ENCODE measurements at places on chromosomes 3 and 15.
A peak's percentile ranks its signal among the peaks of the same experiment; 100 is the strongest.

GRCh38 chr3:61979638-61980037 is 393.7 kb downstream of the FEZF2 start:
- no peak for DNase-seq

DNA sequence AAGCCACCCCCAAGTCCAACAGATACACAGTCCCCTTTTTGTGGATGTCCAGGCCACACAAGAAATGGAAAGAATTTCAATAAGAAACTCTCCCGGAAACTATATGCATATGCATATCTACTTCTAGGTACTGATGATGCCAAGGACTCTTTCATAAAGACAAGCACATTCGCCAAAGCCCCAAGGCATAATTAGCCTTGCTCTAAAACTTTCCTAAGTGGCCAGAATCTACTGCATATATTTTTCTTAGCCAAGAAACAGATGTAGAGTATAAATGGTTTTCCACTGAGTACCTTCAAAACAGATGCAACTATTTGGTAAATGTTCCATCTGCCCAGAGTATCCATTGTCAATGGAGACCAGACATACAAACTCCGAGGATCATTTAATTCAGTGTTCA is 73.9 kb downstream of the MAGI1 start:
- DNase-seq = no peak

- no peak for DNase-seq
These were observed 11.3 kb downstream of the RBP1 start for GRCh38 chr3:139528281-139528680.

- no peak for DNase-seq
These were observed 7.5 kb downstream of the UBE2Q2 start for GRCh38 chr15:75850708-75851107.

DNA sequence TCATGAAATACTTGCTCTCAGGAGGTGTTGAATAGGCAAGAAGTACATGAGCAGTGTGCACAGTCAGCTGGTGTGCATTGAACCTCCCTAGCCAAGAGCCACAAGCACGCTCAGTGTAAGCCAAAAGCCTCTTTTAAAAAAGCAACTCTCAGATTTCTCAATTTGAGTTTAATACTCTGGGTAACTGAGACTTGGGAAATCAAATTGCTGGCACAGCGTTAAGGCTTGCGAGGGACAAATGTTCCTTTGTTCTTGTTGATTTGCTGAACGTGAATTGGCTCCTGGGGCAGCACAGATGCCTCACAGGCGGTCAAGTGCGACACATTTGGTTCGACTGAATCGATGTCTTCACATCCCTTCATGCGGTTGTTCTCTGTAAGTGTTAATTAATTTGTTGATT is at the start of gene FAM240A:
FAM240A (plus strand) TSS at position 202 of the 400 bp plus-strand sequence; CDS start at position 361, 159 bp downstream.
- no peak for DNase-seq

- DNase-seq = no peak
These were observed 819.9 kb upstream of the GBE1 start for GRCh38 chr3:82581350-82581749.

DNA sequence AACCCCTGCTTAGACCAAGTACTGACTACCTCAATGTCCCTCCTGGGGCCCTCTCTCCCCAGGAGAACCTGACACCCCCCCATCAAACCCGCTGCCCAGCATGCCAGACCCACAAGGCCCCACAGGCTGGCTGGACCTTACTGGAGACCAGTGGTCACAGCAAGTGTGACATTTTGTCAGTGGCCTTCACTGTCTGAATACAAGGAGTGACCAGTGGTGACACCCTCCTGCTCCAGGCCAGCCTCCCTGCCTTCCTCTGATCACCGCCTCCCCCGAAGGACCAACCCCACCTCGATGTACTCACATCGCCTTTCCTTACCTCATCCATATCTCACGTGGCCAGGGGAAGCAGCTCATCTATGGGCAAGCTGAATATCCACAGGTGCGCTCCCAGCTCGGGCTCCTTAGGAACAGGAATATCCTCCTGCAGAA is 62.1 kb upstream of the HERC1 start:
- DNase-seq = no peak

GRCh38 chr3:82293867-82294266 is 532.4 kb upstream of the GBE1 start:
- DNase-seq = no peak

- peak; percentile 98 for DNase-seq
These were observed 231.5 kb downstream of the ALCAM start for GRCh38 chr3:105598042-105598796.

- no peak for DNase-seq
These were observed 121.6 kb upstream of the ROPN1 start for GRCh38 chr3:124113485-124113884.

DNA sequence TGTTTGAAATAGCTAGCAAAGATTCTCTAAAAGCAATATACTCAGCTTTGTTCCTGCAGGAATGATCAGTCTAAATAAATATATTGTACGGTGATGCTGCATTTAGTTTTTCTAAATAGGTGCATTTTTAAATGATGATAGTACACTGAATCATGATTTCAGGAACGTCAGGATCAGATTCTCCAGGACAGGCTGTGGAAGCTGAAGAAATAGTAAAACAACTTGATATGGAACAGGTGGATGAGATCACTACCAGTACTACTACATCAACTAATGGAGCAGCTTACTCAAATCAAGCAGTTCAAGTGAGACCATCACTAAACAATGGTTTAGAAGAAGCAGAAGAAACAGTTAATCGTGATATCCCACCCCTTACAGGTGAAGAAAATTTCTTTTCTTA is 46.3 kb upstream of the EIF3J start:
- peak; percentile 16 for DNase-seq

DNA sequence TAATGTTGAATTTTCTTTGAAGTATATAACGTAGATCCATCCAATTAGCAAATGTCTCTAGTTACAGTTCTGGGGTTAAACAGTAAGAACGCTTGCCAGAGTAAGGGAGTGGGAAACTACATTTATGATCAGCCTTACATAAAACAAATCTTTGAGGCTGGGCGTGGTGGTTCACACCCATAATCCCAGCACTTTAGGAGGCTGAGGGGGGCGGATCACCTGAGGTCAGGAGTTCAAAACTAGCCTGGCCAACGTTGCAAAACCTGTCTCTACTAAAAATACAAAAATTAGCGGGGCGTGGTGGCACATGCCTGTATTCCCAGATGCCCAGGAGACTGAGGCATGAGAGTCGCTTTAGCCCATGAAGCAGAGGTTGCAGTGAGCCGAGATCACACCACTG is 50.1 kb upstream of the GATM start:
- DNase-seq = no peak

- DNase-seq = peak; percentile 94
These were observed 33.7 kb downstream of the FLNB start for GRCh38 chr3:58041826-58042324.

GRCh38 chr15:38477637-38478036 is 23.7 kb downstream of the FAM98B start:
- no peak for DNase-seq

GRCh38 chr15:89126009-89126408 is 37.8 kb downstream of the ABHD2 start:
- no peak for DNase-seq

- DNase-seq = peak; percentile 31
These were observed 730.2 kb downstream of the TUSC7 start for GRCh38 chr3:117439812-117440211.

- no peak for DNase-seq
These were observed 5.3 kb upstream of the ZNF445 start for GRCh38 chr3:44482721-44483120.

- no peak for DNase-seq
These were observed 154.8 kb downstream of the SLC9A9 start for GRCh38 chr3:143693506-143693905.

DNA sequence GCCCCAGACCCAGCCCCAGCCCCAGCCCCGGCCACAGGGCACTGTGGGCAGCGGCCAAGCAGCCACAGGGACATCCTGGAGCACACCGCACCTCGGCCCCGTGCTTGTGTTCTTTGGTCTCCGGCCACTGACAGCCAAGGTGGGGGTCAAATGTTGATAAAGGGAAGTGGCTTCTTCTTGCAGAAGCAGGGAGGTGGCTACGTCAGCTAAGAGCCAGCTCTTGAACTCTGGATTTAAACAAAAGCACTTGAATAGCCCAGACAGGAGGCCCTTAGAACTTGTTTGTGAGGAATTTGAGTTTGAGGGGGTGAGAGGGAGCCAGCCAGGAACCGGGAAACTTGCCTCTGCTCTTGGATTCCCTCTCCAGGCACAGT is 135.8 kb upstream of the ABHD17C start:
- DNase-seq = no peak

GRCh38 chr3:126061301-126062032 is 22.5 kb downstream of the SLC41A3 start:
- no peak for DNase-seq

DNA sequence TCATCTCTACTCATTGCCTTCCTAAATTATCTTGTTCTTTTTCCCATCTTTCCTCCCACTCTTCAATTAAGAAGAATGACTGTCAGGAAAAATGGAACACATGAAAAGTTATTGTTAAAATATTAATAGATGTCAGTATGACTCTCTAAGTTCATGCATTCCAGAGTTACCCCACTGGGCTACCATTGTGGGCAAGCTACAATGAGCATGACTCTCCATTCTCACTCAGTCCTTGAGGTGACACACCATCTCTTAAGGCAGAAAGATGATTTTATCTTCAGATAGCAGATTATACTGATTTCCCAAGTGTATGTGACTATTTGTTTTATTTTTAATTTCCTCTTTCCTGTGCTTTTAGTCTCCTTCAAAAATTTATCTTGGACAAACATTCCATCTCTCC is 144.3 kb downstream of the ALCAM start:
- peak; percentile 63 for DNase-seq

DNA sequence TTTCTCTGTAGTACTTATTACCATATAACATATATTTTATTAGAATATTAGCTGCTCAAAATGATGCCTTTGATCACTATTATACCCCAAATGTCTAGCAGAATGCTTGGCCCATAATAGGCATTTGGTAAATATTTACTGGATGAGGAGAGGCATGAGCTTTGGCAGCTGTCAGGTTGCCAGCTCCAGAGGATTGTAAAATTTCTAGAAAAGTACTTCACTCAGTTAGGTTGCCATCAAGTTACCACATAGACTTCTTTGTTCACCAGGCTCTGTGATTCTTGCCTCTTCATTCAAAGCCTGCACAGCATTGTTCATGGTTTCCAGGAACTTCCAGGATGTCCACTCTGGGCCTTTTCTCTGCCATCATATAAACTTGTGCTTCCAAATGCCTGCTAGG is 582.8 kb downstream of the PDCD6IP start:
- DNase-seq = no peak

GRCh38 chr3:50242851-50243542 is 7.0 kb downstream of the GNAI2 start:
- peak; percentile 75 for DNase-seq

GRCh38 chr3:169356284-169356955 is 307.1 kb downstream of the MECOM start:
- DNase-seq = no peak

Data from EL (cell line).